ENCODE measurements at places on chromosomes 7 and 10.
A peak's percentile ranks its signal among the peaks of the same experiment; 100 is the strongest.

GRCh38 chr10:132638130-132638515 is 100.5 kb downstream of the INPP5A start:
- no peak for DNase-seq

DNA sequence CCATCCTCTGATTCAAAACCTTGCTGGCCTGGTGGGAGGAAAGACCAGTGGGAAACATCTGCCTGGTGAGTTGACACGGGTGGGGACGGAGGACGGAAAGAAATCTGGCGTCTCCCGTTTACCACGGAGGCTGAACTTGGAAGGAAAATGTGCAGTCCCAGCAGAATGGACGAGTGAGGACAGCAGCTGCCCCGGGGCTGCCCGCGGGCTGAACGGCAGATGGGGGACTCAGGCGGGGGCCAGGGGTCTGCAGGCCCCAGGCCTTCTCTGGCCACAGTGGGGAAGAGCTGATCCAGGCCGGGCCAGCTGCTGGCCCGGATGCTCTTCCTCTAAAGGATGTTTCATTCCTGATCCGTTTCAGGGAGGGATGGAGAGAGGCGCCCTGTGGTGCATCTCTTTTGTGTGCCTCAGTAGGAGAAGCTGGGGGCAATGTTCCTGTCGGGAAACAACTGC is 147.5 kb upstream of the CHST15 start:
- DNase-seq = no peak

GRCh38 chr7:50724526-50725520 is 57.9 kb downstream of the GRB10 start:
- DNase-seq = no peak

GRCh38 chr10:110724116-110724921 is 80.2 kb downstream of the RBM20 start:
- no peak for DNase-seq

DNA sequence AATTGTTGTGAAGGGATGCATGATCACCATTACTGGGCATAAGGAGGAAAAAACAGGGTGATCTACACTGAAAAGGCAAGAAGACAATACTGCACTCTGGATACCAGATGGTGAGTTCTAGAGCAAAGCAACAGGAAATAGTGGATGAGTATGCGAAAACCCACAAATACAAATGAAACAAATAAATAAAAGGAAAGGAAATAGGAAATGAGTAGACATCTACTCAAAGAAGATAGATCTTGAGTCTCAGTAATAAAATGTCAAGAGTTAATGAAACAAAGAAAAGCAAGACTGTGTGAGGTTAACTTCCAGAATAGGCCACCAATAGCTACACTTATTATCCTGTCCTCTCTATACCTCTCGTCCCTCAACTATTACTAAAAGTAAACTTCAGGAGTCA is 11.7 kb downstream of the ORC5 start:
- DNase-seq = peak; percentile 1
